ENCODE measurements at places on chromosomes 11 and 22.

- DNase-seq: no peak
Observed at GRCh38 chr11:2368178-2368850, 8.8 kb upstream of the CD81 start.

DNA sequence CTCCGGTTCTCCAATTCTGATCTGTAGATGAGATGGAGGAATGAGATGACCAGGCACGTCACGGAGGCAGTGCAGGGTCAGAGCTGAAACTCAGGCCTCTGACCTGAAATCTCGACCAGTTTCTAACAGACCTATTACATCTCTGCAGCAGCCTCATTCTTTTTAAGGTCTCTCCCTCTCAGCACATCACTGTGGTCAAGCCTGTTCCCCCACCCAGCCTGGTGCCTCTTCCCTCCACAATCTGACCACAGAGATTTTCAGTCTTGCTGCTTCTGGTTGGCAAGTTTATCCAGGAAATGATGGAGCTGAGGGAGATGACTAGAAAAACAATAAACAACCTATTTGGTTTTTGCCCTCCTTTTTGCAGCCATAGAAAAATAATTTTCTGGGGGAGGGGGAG, 9.5 kb downstream of the GRAMD1B start:
- no peak for DNase-seq

DNA sequence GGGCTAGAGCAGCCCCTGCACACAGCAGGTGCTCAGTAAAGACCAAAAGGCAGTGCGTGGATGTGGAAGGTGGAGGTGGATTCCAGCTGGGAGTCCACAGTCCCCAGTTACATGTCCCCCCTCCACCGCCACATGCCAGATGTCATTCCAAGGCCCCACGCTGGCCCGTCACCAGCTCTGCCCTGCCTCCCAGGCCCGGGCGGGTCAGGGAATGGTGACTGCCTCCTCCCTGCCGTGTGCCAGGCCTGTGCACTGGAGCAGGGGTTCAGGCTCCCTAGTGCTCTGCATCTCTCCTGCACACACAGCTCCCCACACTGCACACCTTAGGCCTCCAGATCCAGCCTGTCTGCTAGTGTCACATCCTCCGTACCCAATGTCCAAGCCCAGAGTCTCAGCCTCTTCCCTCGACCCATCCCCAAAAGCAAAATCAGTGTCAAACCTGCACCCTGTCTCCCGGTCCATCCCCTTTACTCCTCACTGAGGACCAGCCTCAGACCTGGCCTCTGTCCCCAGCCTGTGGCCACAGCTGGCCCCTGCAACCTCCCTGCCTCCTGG, 40.2 kb upstream of the PRODH start:
- DNase-seq: no peak

- DNase-seq: no peak
Observed at GRCh38 chr11:128963744-128964325, 21.2 kb upstream of the TP53AIP1 start.

DNA sequence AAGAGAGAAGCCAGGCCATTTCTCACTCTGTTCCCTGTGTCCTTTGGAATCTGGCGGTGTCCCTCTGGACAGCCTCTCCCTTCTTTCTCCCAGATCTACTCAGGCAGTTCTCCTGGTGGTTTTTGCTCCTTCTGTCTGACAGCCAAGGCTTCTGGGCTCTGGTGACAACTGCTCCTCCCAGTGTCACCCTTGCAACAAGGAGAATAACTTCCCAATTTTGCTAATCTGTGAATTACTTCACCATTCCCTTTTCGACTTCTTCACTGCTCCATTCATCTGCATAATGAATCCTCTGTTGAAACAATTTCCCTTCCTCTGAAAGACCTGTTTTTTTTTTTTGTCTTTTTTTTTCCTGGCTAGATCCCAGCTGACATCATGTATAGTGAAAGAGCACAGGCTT, 56.3 kb upstream of the PDE3B start:
- no peak for DNase-seq

DNA sequence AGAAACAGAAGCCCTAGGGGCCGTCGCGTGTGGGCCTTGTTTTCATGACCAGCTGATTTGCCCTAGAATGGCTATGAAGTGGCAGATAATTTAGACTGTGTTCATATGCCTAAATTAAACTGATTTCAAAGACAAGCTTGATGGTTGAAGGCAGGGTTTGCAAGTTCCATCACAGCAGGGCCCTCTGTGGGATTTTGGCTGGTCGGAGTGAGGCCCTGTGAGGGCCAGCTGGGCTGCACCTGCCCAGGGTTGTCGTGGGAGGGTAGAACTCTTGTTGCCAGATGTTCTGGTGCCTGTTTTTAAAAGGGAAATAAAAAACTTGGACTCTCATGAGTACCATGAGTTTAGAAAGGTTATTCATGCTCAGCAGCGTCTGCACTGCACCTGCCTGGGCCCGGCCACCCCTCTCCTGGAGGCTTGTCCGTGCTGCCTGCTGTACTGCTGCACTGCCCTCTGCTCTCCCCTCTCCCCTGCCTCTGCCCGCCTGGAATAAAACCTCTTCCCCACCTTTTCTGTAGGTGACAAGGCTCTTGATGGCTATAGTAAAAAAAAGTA, 44.1 kb downstream of the AP2A2 start:
- no peak for DNase-seq

GRCh38 chr11:20609727-20610707, 10.6 kb downstream of the SLC6A5 start:
- peak; percentile 68 for DNase-seq

- DNase-seq: peak; percentile 38
Observed at GRCh38 chr11:46222490-46223251, 54.8 kb upstream of the CREB3L1 start.

DNA sequence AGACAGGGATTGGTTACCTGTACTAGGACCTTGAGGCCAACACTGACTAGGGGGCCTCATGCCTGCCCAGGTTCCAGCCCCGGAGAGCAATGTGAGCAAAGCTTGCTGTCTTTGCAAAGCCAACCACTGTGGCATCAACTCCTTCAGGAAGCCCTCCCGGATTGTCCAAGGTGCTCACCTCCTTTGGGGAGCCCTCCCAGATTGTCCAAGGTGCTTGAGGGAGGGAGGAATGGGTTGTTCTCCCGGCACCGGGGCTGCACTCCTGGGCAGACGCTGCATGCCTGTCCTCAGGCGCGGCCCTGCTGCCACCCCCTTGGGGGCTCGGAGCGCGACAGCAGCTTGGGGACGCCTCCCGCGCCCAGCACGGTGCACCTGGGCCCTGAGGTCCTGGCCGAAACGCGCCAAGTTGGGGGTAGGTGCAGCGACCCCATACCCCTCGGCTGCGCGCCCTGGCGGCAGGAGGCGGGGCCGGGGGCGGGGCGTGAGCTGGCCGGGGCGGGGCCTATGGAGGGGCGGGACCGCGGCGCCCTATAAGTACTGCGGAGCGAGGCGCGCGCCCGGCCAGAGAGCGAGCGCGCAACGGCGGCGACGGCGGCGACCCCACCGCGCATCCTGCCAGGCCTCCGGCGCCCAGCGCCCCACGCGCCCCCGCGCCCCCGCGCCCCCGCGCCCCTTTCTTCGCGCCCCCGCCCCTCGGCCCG, at the start of gene CD81:
TSS of gene CD81 (plus strand) at position 560 of the 701 bp plus-strand sequence. CDS start 240 bp downstream, outside the sequence.
- no peak for DNase-seq

- DNase-seq: peak; percentile 44
Observed at GRCh38 chr11:14414470-14415461, 55.8 kb upstream of the RRAS2 start.

DNA sequence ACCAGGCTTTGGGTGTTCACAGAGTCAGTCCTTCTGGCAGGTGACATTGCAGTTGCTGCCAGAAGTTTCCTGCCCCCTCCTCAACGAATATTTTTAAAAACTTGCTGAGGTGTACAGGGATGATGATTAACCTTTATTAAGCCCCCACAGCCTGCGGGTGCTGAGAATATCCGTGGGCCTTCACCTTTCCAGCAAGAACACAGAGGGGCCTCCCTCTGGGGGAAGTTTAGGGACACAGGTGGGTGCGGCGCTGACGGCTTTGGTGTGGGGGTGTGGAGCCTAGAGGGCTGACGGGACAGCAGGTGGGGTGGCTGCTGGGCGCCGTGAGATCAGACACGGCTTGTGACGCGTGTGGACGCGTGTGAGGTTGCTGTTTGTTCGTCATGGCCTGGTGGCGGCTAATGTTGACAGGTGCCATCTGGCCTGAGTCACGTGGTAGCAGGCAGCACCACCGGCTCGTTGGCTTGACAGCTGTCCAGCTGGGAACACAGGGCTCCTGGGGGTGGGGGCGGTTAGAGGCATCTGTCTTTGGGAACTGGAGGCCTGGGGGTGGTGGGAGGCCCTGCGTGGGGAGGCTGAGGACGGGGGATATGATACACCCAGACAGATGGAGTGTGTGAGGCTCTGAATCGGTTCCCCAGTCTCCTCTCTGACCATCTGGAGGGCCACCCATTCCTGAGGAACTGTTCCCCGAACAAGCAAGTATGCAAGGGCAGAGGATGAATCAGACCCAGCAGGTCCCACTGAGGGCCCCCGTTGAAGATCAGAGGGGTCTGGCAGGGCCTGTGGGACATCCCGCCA, 12.5 kb upstream of the LRRC10B start:
- DNase-seq: no peak

DNA sequence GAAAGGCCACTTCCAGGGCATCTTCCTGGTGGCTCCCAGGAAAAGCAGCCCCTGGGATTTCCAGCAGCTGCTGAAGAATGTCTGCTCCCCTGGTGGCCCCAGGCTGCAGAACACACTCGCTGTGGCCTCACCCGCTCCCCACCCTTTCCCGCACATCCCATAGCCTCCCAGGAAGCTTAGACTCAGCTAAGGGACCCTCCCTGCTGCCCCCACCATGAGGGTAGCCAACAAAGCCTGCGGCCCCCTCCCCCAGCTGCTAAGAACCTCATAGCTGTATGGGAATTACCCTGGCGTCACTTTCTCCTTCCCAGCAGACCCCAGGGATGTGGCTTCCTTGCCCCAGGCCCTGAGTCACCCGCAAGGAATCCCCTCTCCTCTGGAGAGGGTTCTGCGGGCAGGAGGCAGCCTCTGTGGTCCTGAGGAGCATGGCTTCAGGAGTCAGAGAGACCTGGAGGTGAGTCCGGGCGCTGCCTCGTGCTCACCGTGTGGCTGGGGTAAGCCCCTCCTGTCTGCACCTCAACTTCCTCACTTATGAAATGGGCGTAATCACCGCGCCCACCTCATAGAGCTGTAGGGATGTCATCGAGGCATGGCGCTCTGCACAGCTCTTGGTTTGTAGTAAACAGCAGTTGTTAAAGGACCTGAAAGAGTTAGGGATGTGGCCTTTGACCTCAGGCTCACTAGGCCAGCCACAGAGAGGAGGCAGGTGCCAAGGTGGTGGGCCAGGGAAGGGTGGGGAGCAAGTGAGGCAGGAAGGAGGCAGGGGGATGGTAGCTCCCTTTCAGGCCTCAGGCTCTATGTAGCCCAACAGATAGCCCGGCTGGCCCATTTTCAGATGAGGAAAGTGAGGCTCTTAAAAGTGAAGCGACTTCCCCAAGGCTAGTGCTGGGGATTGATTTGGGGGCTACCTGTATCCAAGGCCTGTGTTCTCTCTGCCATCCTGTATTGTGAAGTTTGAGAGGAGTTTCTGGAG, 71.2 kb downstream of the LRRC32 start:
- DNase-seq: no peak

GRCh38 chr11:116808262-116809175, 14.6 kb downstream of the APOA4 start:
- DNase-seq: no peak

DNA sequence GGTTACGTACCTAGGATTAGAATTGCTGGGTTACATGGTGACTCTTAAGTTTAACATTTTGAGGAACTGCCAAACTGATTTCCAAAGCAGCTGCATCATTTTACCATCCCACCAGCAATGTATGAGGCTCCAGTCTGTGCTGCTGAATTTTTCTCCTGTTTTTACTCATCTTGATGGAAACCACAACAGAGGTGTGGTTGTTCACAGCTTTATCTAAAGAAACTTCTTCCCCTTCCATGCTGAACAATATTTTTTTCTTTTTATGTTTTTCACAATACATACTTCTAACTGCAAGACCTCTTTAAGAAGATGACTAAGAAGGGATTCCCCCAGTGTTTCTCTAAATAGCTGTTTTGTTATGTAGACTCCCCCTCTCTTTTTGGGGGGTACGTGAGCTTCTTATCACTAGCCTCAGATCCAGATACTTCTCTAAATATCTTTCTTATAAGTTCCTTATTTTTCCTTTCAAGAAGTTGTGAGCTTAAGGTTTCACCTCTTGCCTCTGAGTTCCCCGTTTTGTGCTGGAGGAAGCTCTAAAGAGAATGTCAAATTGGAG, 24.0 kb downstream of the TCP11L1 start:
- no peak for DNase-seq

GRCh38 chr11:2185324-2186085, 13.9 kb upstream of the TH start:
- DNase-seq: no peak

DNA sequence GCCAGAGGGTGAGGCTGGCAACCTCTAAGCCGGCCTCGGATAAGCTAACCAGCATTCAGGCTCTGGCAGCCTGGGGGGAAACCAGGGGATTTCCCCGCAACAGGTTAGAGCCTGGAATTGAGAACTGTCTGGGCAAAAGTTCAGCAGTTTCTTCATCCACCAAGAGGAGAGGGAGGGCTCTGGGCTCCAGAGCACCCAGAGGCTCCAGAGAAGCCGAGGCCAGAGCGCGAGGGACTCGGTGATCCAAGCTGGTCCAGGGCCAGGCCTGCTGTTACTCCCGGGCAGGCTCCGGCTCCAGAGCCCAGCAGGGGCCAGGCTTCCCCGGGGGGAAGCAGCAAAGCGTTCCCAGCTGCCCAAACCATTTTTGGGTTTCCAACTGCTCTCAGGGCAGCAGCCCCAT, 13.3 kb upstream of the SH3BP1 start:
- no peak for DNase-seq

GRCh38 chr22:37647928-37648327, 8.5 kb downstream of the SH3BP1 start:
- DNase-seq: no peak

DNA sequence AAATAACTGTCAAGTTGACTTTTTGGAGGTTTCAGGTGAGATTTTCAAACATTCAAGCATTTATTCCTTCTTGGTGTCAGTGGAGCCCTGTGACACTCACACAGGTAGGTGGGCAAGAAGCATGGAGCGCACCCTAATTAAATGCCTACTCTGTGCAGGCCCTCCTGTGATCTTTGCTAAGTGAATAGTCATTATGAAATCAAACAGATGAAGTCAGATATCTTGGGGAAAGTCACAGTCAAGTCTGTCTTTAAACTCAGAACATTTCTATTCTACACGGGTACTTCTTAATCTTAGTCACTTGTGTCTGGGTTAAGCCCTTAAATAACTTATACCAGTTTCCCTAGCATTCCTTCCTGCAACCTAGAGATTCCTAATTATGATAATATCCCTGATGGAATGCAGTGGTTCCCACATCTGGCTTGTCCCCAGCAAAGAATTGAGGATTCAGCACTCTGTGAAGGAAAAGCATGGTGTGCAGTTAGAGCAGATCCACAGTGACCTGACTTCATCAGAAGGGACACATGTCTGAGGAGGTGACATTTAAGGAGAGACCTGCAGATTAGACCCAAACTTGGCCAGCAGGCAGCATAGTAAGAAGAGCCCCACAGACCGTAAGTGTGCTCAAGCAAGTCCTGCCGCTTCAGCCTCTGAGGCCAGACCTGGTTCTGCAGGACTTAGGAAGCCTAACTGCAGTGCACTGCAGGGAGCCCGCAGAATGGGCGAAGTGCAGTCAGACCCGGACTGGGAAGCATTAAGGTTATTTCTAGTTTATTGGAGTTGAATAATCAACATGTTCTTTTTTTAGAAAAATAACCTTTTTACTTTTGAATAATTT, 85.3 kb upstream of the GAL start:
- no peak for DNase-seq

All from SW480 (cell line).